ENCODE measurements at places on chromosomes 11 and 22.
A peak's percentile ranks its signal among the peaks of the same experiment; 100 is the strongest.

DNA sequence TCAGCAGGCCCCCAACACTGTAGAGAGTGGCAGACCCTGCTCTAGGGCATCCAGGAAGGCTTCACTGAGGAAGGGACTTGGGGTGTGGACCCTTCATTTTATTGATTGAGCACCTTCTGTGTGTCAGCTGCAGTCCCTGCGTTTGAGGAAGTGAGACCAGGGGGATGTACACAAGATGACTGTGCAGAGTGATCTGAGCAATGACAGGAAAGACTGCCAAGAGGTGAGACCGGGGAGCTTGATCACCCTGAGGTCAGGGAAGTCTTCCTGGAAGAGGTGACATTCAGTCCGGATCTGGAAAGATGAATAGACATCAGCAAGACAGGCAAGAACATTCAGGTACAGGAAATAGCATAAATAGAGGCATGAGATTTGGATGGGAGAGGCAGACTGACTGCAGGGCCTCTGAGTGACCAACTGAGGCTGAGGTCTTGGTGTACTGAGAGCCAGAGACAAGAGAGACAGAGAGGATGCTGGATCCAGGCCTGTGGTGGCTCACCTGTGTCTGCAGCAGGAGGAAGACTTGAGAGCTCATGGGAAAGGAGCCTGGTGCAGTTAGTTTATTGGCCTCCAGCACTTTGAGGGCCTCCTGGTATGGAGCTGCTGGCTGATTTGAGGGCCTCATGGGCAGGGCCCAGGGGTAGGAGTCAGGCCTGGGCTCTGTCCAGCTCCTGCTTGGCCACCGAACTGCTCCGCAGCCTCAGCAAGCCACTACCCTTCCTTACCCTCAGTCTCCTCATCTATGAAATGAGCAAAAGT, 5.2 kb downstream of the DGAT2 start:
- DNase-seq: no peak

- no peak for DNase-seq
Observed at GRCh38 chr22:42236268-42236667, 34.2 kb downstream of the TCF20 start.

DNA sequence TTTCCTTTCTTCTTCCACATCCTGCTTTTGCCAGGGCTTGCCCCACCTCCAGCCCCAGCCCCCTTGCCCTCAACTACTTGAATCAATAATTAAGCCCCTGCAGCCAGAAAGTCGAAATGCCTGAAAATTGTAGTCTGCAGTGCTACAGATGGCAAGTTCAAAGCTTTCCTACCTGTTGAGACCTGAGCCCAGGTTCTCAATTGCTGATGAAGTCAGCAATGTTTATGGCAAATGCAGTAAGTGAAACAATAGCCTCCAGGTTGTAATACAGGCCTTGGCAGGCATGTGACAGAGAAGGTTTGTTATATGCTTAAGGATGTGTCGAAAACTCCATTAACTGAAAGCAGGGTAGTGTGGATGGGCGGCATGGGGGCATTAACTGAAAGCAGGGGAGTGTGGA, 181.1 kb upstream of the SESN3 start:
- DNase-seq: no peak

DNA sequence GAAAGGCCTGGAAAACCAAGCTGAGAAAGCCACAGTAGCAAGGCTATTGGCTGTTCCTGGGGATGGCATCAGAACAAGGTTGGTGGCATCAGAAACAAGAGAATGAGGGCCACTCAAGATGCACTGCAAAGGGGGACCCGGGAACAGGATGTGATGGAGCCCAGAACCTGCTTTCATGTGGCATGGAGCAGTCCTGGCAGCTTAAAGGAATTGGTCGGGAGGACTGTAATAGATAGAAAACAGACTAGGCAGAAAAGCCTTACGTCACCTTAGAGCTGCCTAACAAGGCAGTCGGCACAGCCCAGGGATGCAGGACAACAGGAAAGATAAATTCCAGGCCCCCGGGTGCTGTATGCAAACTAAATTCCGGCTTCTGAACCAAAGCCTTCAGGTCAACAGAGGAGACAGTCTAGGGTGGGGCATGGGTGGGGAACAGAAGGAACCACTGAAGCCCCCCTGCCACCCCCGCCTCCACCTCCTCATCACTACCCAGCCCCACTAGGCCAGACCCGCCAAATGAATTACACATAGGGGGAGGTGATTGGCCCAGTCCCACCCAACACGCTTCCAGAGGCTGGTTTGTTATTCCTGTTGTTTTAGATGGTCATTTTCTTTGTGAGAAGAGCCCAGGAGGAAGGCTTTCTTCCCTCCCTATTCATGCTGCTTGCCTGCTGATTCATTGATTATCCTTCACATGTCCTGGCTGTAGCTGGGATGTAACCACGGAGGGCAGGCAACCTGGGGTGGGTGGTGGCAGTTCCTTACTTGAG, 25.7 kb upstream of the LRRC55 start:
- DNase-seq: no peak

DNA sequence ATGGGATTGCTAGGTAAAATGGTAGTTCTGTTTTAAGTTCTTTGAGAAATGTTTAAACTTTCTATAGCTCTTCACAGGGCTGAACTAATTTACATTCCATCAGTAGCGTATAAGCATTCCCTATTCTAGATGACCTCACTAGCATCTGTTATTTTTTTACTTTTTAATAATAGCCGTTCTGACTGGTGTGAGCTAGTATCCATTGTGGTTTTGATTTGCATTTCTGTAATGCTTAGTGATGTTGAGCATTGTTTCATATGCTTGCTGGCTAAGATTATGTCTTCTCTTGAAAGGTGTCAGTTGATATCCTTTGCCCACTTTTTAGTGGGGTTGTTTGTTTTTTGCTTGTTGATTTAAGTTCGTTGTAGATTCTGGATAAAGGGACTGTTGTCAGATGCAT, 35.9 kb downstream of the MMP27 start:
- no peak for DNase-seq

DNA sequence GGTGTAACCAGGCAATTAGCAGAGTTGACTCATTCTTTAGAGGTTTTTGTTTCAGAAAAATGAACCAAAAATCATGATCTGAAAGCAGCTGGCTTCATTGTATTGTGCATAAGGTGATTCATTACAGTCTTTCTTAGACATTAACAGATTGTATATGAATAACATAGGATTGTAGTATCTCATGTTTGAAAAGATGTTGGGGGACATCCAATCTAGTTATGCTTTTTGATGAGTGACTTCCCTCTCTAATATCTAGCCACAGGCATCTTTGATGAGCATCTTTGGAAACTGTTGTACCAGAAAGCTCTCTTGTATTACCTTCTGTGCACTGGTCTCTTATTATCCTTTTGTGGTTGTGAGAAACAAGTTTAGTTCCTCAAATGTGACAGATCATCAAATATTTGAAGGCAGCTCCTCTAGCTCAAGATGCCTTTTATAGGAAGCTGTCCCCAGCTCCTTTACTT, 8.3 kb downstream of the GRK3 start:
- no peak for DNase-seq

- peak; percentile 3 for DNase-seq
Observed at GRCh38 chr11:107598225-107599139, 7.5 kb downstream of the ELMOD1 start.
